Activated CD4-positive, CD25-positive, alpha-beta regulatory T cell (primary cell): ENCODE measurements at places on chromosomes 13 and 19.

DNA sequence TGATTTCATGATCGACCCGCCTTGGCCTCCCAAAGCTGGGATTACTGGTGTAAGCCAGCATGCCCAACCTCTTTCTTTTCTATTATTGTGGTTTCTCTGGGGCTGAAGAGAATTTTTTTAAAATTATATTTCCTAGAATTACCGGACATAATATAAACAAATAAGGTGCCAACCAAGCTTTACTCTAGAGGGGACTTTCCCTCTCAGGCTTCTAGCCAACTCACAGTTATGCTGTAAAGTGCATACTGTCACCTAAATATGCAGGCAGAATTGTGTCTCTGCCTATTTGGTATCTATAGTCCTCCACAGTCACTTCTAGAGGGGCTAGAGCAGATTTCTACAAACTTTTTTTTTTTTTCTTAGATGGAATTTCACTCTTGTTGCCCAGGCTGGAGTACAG lies 41.6 kb upstream of the ZNF681 start:
- DNase-seq = no peak

- DNase-seq = peak; percentile 55
Observed at GRCh38 chr19:3036119-3036976, 7.3 kb upstream of the TLE2 start.

DNA sequence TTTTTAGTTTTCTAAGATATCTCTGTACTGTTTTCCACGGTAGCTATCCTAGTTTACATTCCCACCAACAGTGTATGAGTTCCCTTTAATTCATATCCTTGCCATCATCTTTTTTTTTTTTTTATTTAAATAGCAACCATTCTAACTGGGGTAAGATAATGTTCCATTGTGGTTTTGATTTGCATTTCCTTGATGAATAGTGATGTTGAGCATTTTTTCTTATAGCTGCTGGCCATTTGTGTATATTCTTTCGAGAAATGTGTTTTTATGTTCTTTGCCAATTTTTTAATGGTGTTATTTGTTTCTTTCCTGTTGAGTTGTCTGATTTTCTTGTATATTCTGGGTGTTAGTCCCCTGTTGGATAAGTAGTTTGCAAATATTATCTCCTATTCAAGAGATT lies 454.8 kb downstream of the DACH1 start:
- no peak for DNase-seq

- DNase-seq = no peak
Observed at GRCh38 chr13:41995336-41995735, 34.4 kb upstream of the VWA8 start.

- no peak for DNase-seq
Observed at GRCh38 chr13:75762955-75763354, 126.8 kb downstream of the LMO7 start.

DNA sequence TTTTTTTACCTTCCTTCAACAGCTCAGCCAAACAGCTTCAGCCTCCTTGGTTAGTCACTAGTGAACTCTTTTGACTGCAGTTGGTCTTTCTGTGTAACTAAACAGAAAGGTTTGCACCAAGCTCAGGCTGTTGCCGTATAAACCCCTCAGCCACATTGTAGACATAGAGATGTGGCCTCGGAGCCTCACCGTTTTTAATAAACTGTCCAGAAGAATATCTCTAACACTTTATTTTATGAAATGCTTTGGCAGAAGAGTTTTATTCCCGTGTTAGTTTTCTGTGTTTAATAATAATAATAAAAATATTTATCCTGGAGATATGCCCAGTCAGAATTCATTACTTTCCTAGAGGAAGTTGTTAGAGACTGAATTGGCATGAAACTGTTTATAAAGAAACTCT lies 171.7 kb upstream of the MAB21L1 start:
- no peak for DNase-seq

DNA sequence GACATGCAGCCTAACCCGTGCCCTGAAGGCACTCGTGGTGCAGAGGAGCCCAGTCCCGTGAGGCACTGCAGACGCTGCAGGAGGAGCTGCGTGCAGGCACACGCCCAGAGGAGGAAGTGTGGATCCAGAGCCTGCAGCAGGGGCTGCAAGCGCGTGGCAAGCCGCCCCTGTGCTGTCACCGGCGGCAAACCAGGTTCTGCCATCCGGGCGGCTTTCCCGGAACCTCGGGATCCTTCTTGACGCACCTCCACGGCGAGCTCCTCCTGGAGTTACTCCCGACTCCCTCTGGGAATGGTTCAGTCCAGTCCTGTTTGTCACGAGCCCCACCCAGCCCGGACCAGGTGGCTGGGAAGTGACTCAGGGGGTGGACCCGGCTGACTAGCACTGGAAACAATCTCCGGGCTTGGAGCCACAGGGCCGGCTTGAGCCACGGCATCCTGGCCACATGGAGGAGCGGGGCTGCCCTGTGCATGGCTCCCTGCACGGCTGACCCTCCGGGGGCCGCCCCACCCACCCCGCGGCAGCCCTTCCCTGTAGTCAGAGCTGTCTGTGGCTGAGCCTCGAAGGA lies 10.2 kb downstream of the DPP9 start:
- DNase-seq = no peak

- no peak for DNase-seq
Observed at GRCh38 chr13:46202188-46202795, 9.4 kb upstream of the LRRC63 start.

GRCh38 chr19:4014541-4015491 lies 7.3 kb downstream of the PIAS4 start:
- no peak for DNase-seq

GRCh38 chr19:8308891-8309291 lies 733 bp upstream of the CD320 start:
- DNase-seq = no peak

DNA sequence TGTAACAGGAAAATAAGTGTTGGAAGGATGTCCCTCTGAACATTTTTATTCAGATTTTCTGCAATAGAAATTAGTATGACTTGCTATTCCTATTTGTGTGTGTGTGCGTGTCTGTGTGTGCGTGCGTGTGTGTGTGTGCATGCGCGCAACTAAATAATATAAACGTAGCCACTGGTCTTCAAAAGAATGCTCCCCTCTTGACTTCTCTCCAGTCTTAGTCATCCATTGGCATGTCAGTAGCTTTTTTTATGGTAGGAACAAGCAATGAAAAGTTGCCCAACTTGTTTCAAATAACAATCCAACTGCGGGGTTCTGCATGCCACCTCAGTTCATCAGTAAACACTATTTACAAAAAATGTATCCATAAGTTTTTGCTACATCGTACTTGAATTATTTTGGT lies 249.6 kb downstream of the GPC6 start:
- no peak for DNase-seq

- DNase-seq = no peak
Observed at GRCh38 chr13:40537146-40537895, 129.1 kb downstream of the FOXO1 start.

GRCh38 chr19:4972509-4973230 lies 3.8 kb downstream of the KDM4B start:
- no peak for DNase-seq

DNA sequence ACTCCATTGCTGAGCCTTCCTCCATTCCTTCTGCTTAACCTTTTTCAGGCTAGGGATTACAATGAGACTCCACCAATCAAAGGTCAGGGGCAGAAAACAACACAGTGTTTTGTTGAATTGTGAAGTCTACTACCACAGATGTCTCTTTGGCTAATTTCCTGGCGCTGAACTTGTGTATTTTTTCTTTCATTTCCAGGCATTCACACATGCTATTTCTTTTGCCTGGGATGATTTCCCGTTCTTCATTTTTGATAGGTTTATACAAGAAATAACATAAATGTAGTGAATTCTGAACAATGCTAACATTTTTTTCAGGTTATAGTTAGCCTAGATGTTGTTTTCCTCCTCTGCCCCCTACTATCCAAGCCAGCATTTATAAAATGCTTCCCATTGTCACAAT lies 64.3 kb downstream of the OLFM4 start:
- DNase-seq = no peak
